Stimulated activated CD8-positive, alpha-beta memory T cell treated with anti-CD3 and anti-CD28 coated beads, Interleukin-15, amount 100 ng/mL, for 24 hours (primary cell): ENCODE measurements at places on chromosomes 4 and X.

DNA sequence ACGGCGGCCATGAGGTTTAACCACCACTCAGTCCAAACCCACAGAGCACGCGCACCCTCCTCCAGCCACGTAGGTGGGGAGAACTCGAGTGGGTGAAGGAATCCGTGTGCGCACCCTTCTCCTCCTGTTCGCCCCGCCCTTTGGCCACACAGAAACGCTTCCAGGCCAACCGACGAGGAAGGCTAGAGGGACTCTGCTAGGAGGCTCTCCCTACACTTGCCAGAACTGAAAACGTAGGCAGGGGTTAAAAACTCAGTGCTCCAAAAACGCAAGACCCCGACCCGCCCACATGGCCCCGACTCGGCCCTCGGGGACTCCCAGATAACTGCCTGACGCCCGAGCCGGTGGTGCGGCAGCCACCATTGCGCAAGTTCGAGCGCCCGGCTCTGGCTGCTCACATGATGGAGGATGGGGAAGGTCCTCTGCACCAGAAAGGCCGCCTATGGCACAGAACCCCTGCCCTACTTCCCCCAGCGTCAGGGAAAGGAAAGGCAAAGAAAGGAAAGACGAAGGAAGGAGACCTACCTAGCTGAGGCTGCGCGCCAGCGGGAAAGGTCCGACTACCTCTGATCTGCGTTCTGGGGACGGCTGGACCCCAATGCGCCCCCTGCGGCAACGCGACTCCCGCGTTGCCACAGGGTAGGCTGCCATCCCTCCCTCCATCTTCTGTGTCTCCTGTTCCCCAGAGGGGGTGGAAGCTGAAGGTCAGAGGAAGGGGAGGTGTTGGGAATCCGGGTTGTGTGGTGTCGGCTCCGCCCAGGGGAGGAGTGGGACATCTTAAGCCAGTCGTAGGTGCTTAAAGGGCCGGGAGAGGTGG lies 201.9 kb upstream of the AGTR2 start:
- no peak for DNase-seq

- no peak for DNase-seq
These were observed 32.4 kb upstream of the HMX1 start for GRCh38 chr4:8904041-8904501.

DNA sequence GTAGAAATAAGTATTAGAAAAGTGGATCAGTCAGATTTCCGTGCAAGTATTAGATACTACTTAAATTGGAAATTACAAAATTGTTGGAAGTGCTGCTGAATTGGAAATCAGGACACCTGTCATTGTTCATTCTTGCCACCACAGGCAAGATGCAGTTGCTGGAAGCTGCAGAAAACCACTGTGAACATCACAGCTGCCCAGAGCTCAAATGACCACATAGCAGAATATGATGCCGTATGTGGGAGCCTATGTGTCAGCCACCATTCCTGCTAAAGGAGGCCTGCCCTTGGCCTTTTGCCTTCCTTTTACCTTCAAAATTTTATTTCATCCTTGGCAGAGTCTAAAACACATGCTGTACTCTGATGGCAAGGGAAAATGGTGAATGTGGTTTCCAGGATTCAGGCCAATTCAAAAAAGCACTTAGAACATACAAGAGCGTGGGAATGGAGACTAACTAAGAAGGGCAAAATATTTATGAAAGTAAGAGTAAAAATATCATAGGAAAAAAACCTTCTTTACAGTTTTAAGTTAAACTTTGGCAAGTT lies 1005.5 kb upstream of the GRID2 start:
- DNase-seq, result no peak

GRCh38 chrX:70481471-70482270 lies 37.0 kb downstream of the DLG3 start:
- no peak for DNase-seq

DNA sequence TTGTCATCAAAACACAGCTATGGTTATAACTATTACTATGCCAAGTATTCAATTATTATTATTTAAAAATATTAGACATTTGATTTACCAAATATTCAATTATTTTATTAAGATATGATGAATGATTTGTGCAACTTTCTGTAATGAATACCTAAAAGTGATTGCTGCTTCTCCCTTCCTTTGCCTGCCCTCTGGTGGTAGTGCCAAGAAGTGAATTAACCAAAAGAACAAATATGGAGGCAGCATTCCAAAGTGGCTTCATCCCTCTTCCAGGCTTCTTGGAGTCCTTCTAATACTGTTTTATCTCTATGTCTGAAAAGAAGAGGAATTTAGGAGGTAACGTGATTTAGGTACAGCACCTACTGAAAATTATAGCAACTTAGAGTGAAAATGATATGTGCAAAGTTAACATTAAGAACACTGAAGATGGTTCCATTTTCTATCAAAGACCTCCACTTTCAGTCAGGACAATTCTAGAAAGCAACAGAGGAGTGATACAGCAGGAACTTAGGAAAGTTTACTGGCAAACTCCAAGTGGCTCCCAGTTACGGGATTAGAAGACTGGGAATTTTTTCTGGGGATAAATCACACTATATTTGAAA lies 43.0 kb downstream of the ENPEP start:
- no peak for DNase-seq

DNA sequence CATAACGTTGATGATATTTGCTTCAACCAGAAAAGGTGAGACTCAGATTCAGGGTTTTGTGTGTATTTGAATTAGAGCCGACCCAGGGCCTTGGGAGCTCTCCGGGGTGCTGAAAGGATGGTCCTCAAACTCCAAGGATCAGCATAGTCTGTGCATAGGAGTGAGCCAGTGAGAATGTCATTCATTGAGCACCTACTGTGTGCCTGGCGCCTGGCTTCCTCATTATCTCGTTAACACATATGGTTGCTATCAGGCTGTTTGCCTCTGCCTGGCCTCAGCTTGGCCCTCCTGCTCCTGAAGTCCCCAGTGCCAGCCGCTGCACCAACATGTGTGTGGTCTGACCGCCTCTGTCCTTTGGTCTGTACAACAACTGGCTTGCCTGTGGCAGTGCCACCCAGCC lies 25.1 kb upstream of the JAKMIP1 start:
- no peak for DNase-seq
